A549 treated with ZK216348 at 1 μM for 4 hours (cell line): ENCODE measurements at places on chromosomes 4 and X. TPM values are rescaled to one million over a fixed set of nuclear protein-coding genes. Genes with fewer than 3 reads are reported as not detected.

NDNF gene
- total RNA-seq, result not detected in 5 replicates

ADGRG4 gene
- not detected in 5 replicates for total RNA-seq

AADAT gene
- 6.7 to 9.7 TPM (median 8.8 TPM) in 5 replicates for total RNA-seq

UGT2B17 gene
- total RNA-seq, result not detected in 5 replicates

GRIPAP1 gene
- total RNA-seq, result 15.0 to 24.2 TPM (median 23.6 TPM) in 5 replicates

ZAR1 gene
- 0.13 to 0.17 TPM in 2 of 5 replicates, not detected in the others for total RNA-seq

ZNF674 gene
- total RNA-seq, result 2.6 to 3.6 TPM (median 2.9 TPM) in 5 replicates

ASIC5 gene
- total RNA-seq, result not detected in 5 replicates

TSPAN5 gene
- 12.3 to 16.7 TPM (median 15.0 TPM) in 5 replicates for total RNA-seq

ERAS gene
- 0.19 TPM in 1 of 5 replicates, not detected in the others for total RNA-seq

EGF gene
- total RNA-seq, result 0.09 to 1.3 TPM (median 0.24 TPM) in 5 replicates

PPEF2 gene
- not detected in 5 replicates for total RNA-seq

ABCG2 gene
- 16.9 to 20.5 TPM (median 18.3 TPM) in 5 replicates for total RNA-seq

GSX2 gene
- total RNA-seq, result not detected in 5 replicates

LNX1 gene
- total RNA-seq, result 0.06 to 0.13 TPM in 2 of 5 replicates, not detected in the others

SERTM2 gene
- not detected in 5 replicates for total RNA-seq

FRMPD4 gene
- total RNA-seq, result 0.02 to 0.11 TPM (median 0.03 TPM) in 4 of 5 replicates, not detected in the other

EFHC2 gene
- total RNA-seq, result 0.14 to 0.67 TPM (median 0.23 TPM) in 4 of 5 replicates, not detected in the other

FAM114A1 gene
- total RNA-seq, result 20.1 to 43.9 TPM (median 34.9 TPM) in 5 replicates

HELQ gene
- 3.3 to 5.6 TPM (median 4.3 TPM) in 5 replicates for total RNA-seq

CT83 gene
- not detected in 5 replicates for total RNA-seq

OTC gene
- not detected in 5 replicates for total RNA-seq

ACOX3 gene
- 7.8 to 11.0 TPM (median 9.7 TPM) in 5 replicates for total RNA-seq

NIPAL1 gene
- total RNA-seq, result 0.23 to 1.7 TPM (median 0.52 TPM) in 5 replicates

FUNDC2 gene
- 100 to 133 TPM (median 116 TPM) in 5 replicates for total RNA-seq

GRIA2 gene
- total RNA-seq, result not detected in 5 replicates

GPR143 gene
- total RNA-seq, result 0.20 to 0.56 TPM (median 0.46 TPM) in 3 of 5 replicates, not detected in the others

CENPVL1 gene
- not detected in 5 replicates for total RNA-seq

SMIM31 gene
- 0.08 TPM in 1 of 5 replicates, not detected in the others for total RNA-seq
